ENCODE measurements at places on chromosomes 3 and 15.

GRCh38 chr3:50642382-50642781, 25.4 kb downstream of the MAPKAPK3 start:
- no peak for DNase-seq

DNA sequence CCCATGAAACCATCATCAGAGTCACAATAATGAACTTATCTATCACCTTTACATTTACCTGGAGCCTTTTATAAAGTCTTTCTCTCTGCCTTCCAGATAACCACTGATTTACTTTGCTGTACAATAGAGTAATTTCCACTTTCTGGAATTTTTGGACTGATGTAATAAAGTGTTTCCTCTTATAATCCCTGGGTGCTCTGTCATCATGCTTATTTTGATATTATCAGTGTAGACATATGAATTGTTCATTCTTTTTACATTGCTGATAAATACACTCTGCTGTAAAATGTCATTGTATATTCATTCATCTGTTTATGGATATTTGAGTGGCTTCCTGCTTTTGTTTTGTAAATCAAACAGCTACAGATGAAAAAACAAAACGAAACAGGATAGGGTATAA, 27.0 kb upstream of the IREB2 start:
- no peak for DNase-seq

DNA sequence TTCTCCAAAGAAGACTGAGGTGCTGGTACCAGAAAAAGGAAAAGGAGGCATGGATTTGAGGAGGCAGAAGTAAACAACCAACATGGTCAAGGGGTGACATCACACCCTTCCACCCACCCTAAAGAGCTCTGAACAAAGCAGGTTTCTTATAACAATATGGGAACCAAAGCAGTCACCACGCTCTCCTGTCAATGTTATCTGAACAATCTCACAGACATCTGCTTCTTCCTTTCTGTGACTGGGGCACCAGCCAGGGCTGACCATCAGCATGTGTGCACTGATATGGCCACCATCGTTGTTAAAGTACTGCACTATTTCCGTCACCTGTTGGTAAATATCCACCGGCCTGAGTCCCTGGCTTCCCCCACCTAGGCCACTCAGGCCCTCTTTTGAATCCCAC, 252.9 kb downstream of the SHQ1 start:
- DNase-seq, result no peak

GRCh38 chr15:50968353-50968752, 59.9 kb downstream of the AP4E1 start:
- DNase-seq, result no peak

GRCh38 chr3:17122758-17123157, 238.0 kb downstream of the PLCL2 start:
- DNase-seq, result no peak

- DNase-seq, result no peak
These were observed 11.6 kb downstream of the THBS1 start for GRCh38 chr15:39592500-39592899.

DNA sequence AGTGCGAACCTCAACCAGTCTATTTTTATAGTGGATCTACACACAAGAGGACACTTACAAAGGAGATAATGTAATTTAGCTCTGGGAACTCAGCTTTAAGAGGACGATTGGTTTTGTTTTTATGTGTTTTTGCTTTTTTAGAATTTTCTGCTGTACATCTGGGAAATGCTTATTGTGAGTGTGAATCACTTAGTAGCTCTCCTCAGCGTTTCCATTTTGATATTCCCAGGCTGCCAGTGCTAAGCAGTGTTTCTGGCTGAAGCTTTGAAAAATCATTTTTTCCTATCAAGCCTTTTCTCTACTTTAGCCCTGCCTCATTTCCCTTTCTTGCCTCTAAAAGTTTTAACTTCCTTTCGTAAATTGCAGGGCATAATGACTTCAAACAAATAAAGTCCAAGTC, 117.9 kb downstream of the RBMS3 start:
- no peak for DNase-seq

- DNase-seq, result no peak
These were observed 144.3 kb downstream of the OPA1 start for GRCh38 chr3:193737191-193737751.

DNA sequence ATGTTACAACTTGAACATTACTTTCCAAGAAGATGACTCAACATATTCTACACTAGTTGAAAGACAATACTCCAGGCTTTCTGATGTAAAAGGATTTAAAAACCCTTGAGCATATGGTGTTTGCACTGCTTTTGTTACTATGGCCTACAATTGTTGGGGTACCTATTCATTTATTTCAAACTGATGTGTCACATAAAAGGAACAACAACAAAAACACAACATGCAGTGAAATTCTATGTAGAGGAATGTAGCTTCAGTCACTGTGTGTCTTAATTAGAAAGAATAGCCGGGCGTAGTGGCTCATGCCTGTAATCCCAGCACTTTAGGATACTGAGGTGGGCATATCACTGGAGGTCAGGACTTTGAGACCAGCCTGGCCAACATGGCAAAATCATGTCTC, 1.6 kb downstream of the SPATA16 start:
- DNase-seq, result no peak

GRCh38 chr3:64345371-64345770, 120.1 kb upstream of the PRICKLE2 start:
- DNase-seq, result peak; percentile 33

DNA sequence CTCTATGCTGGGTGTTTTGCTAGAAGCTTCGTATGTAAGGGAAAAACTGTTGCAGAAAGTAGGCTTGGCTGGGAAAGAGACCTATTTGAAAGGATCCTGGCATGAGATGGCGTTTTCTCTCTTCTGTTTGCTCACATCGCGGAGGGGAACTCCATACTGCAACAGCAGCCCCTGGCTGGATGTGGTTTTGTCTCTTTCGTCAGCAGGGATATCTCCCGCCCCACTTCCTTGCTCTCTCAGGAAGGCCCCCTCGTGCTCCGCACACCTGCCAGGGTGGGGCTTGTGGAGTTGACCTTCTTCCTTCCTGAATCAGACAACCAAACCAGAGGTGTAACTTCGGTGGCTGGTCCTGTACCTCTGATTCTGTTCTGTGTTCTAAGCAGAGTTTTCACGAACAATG, 26.4 kb upstream of the MYZAP start:
- no peak for DNase-seq

- DNase-seq, result no peak
These were observed 11.9 kb downstream of the NOX5 start for GRCh38 chr15:69026355-69026754.

DNA sequence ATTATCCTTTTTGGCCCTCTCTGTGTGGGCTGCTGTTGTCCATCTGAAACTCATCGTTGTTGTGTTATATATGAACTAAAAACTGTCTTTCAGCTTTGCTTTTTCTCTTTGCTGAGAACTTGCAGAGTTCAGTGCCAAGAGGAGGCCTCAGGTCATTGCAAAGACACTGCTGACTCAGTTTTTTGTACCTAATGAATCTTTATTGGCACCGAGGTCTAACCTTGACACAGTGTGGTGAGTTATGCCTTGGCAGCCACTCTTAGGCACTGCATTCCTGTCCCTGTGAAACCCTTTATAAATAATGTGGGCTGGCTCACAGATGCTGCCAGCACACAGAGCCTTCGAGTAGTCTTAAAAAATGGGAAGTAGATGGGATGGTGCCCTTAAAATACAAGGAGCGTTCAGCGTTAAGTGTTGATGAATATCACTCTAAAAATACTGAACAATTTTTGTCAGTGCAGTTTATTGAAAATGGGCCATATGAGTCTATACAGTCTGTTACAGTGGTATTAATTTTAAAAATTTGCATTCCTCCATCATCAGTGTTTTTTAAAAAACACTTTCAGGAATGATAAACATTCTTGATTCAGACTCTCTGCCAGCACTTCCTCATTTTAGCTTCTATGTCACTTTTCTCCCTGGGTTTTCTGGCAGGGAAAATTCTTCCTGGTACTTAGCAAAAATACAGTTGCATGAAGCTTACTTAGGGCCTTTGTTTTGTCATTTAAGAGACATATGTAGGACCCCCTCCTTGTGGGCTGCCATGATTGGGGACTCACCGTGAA, 234.1 kb downstream of the CACNA2D3 start:
- peak; percentile 66 for DNase-seq

- no peak for DNase-seq
These were observed 228.7 kb upstream of the ZNF385D start for GRCh38 chr3:21979706-21980105.

DNA sequence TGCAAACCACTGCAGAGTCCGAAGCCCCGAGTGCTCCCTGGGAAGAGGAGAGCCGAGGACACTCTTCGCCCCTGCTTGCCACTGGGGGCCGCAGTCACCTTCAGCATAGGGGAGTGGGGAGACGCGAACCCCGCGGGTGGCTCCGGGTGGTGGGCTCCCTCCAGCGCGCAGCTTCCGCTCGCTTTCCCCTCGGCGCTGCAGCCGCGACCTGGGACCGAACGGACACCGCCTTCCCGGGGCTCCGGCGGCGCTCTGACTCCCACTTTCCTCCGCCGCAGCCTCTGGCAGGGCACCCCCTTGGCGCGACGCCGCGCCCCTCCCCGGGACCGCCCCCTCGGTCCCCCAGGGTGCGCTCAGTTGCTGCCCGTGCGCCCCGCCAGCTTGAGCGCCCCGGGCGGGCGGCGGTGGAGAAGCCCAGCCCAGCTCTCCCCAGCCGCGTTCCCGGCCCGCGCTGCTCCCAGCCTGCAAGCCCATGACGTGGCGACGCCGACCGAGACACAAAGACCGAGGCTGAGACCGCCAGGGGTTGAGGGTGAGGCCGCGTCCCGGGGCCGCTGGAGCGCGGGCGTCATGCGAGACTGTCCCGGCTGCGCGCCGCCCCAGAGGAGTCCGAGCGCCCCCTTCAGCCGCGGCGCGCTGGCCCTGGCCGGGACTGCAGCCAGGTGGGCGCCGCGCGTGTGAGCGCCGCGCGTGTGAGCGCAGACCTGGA, at the start of gene MINAR1:
Gene MINAR1 (plus strand): TSS at position 701 of the 709 bp plus-strand sequence. CDS start 23,812 bp downstream, outside the sequence.
- DNase-seq, result no peak

DNA sequence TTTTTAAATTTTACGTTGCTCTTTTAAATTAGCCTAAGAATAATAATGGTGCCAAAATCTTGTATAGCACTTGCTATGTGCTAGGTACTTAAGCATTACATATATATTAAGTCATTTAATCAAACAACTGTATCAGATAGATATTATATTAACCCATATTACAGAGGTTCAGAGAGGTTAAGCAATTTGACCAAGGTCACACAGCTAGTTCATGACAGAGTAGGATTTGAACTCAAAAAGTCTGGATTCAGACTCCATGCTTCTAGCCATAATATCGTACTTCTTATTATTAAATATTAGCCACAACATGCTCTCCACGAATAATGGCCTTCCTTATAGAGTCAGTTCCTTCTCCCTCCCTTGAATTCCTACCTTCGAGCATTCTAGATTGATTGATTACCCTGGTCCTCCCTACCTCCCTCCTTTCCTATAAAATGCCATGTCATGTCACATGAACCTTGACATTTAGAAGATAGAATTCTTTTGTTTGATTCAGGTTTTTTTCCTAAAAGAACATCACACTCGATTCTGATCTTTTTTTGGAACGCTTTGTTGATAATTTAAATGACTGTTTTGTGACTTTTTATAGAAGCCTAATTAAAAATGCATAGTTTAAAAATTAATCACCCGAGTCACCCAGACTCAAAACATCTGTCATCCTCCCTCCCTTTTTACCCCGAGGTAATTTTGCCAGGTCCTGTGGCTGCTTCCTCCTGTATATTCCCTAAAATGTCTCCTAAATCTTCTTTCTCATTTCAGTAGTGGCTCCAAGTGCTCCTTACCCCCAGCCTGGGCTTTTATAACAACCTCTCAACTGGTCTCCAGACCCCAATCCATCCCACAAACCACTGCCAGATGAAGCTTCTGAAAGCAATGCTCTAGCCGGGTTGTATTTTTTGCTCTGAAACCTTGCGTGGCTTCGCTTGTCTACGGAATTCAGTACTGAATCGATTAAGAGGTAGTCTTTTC, 8.5 kb upstream of the PSMD6 start:
- DNase-seq, result peak; percentile 7
